ENCODE measurements at places on chromosomes 5 and 9. TPM values are rescaled to one million over a fixed set of nuclear protein-coding genes. Genes with fewer than 3 reads are reported as not detected.

GRCh38 chr5:90131383-90132133 lies 278.0 kb downstream of the CETN3 start:
- DNase-seq, result no peak
- no peaks in the 10 kb centered on the region for H3K27me3 ChIP-seq
- H3K27ac ChIP-seq, result no peak overlapping the region
- peaks cover 20% of the 10 kb centered on the region for H3K4me1 ChIP-seq
- H3K36me3 ChIP-seq, result no peaks in the 10 kb centered on the region

DNA sequence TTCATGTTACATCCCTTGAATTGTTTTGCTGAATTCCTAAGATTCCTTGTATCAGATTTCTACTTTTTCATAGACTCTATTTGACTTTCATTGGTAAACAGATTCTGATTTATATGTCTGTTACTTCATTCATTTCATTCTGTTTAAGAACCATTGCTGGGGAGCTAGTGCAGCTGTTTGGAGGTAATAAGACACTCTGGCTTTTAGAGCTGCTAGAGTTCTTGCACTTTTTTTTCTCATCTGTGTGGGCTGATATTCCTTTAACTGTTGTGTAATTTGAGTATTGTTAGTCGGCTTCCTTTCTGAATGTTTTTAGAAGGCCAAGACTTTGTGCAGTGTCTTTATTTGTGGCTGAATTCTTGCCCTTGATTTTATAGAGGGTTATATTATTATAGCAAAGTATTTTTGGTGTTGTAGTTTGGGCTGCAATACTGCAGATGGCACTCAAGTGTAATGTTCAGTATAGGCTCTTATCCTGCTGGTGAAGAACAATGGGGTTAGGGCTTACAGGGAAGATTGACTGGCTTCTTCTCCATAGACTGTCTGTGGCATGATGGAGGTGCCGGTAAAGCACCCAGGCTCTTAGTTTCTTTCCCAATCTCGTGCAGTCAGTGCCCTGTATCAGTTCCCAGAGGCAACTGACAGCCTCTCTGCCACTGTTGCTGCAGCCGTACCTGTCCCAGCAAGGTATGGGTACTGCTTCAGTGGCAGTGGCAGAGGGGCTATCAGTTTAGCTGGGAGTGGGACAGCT lies 162.2 kb downstream of the OXCT1 start:
- H3K4me3 ChIP-seq, result no peak overlapping the region
- H3K36me3 ChIP-seq, result no peaks in the 10 kb centered on the region
- DNase-seq, result no peak
- no peak overlapping the region for H3K27ac ChIP-seq
- no peaks in the 10 kb centered on the region for H3K27me3 ChIP-seq

DNA sequence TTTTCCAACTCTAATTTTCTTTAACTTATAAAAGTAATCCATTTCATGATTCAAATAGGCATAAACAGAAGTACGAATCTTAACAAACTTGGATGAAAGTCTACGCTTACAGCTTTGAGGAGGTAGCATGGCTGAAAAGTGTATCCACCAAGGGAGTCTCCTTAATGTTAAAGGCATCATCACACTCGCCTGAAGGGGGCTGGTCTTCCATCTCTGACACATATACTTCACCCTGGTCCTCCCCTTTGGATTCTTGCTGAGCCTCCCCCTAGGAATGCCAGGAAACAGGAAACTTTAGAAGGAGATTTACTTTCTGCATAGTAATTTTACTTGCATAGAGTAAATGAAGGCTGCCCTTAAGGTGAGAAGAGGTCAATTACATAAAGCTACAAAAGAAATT lies 10.3 kb upstream of the NME5 start:
- H3K4me3 ChIP-seq, result no peak overlapping the region
- no peak overlapping the region for H3K27ac ChIP-seq
- no peaks in the 10 kb centered on the region for H3K36me3 ChIP-seq

The PCDHB16 gene
- total RNA-seq, result 5.6 TPM

The NSD1 gene
- total RNA-seq, result 46.9 TPM

- H3K27me3 ChIP-seq, result no peaks in the 10 kb centered on the region
- DNase-seq, result no peak
- H3K4me3 ChIP-seq, result no peak overlapping the region
- H3K4me1 ChIP-seq, result peaks cover 6% of the 10 kb centered on the region
- H3K36me3 ChIP-seq, result no peaks in the 10 kb centered on the region
Measured at GRCh38 chr5:72790186-72790585, 26.3 kb upstream of the TNPO1 start.

The CEL gene
- total RNA-seq, result 0.23 TPM

- no peaks in the 10 kb centered on the region for H3K4me1 ChIP-seq
- H3K27me3 ChIP-seq, result no peaks in the 10 kb centered on the region
- H3K27ac ChIP-seq, result no peak overlapping the region
Measured at GRCh38 chr5:124935065-124935464, 188.6 kb upstream of the ZNF608 start.
